Pancreas (tissue), 10 donors: ENCODE measurements at places on chromosomes 1 and 21. TPM values are rescaled to one million over a fixed set of nuclear protein-coding genes. Genes with fewer than 3 reads are reported as not detected.

TMEM269 gene
- not detected for total RNA-seq

NBPF9 gene
- 10.0 TPM for total RNA-seq

- H3K27me3 ChIP-seq = no peaks in the 10 kb centered on the region
- no peak overlapping the region for H3K27ac ChIP-seq
- no peaks in the 10 kb centered on the region for H3K36me3 ChIP-seq
Measured at GRCh38 chr1:155218854-155219591, 10.5 kb downstream of the MTX1 start.

DNA sequence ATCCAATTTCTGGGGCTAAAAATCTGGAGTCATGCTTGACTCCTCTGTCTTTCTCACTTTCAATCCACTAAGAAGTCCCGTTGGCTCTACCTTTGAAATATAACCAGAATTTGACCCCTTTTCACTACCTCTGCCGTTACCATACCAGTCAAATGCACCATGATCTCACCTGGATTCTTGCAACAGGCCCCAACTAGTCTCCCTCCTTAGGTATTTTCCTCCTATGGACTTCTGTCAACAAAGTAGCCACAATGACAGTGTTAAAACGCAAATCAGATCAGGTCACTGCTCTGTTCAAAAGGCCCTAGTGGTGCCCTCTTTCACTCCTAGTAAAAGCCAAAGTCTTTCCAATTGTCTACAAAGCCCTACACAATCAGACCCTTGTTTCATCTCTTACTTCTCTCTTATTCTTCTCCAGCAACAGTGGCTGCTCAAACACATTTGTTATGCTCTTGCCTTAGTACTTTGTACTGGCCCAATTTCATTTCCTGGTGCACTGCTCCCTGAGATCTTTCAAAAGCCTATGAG lies 35.7 kb upstream of the AGL start:
- no peaks in the 10 kb centered on the region for H3K4me1 ChIP-seq
- no peaks in the 10 kb centered on the region for H3K27me3 ChIP-seq
- no peak for DNase-seq
- H3K27ac ChIP-seq = no peak overlapping the region
- H3K36me3 ChIP-seq = no peaks in the 10 kb centered on the region
- no peak overlapping the region for H3K4me3 ChIP-seq

UTS2 gene
- total RNA-seq = not detected

GRCh38 chr1:161707503-161707902 lies 474 bp downstream of the FCRLA start:
- H3K27ac ChIP-seq = no peak overlapping the region
- no peaks in the 10 kb centered on the region for H3K4me1 ChIP-seq
- H3K27me3 ChIP-seq = no peaks in the 10 kb centered on the region
- DNase-seq = no peak

SPRR1B gene
- not detected for total RNA-seq

GRCh38 chr1:9239622-9240401 lies 5.2 kb downstream of the H6PD start:
- DNase-seq = no peak
- H3K27ac ChIP-seq = no peak overlapping the region
- H3K36me3 ChIP-seq = no peaks in the 10 kb centered on the region
- H3K4me3 ChIP-seq = no peak overlapping the region

DNA sequence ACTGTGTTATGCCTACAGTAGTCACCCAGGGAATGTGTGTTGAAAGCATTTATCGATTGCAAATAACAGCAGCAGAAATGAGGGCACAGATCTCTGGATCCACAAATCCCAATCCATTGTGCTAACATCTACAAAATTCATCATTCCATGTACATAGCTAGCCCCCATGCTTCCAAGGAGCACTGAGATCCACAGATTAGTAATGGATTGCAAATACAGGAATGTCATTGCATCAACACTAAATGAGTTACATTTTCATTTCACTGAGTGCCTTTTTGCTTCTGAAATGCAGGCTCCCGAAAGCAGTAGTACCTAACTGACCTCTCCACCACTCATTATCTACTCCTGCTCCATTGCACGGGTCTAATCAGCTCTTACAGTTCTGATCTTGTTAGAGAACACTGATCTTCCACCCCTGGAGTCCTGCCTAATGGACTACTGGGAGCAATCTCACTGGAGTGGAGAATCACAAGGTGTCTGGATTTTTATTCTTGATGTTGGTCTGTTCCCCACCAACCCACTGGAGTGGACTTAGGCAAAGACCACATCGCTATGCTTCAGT lies 30.5 kb downstream of the ASTN1 start:
- H3K27me3 ChIP-seq = no peaks in the 10 kb centered on the region
- no peaks in the 10 kb centered on the region for H3K4me1 ChIP-seq
- no peak overlapping the region for H3K4me3 ChIP-seq
- no peak for DNase-seq

- H3K27ac ChIP-seq = peak overlapping the region; percentile 91
- no peaks in the 10 kb centered on the region for H3K27me3 ChIP-seq
- no peaks in the 10 kb centered on the region for H3K36me3 ChIP-seq
- H3K4me3 ChIP-seq = peak overlapping the region; percentile 58
Measured at GRCh38 chr21:31875496-31876015, 2.7 kb downstream of the HUNK start.

CCDC190 gene
- total RNA-seq = not detected
